ENCODE measurements at places on chromosomes 11 and 22.

GRCh38 chr22:48871176-48871840 lies 956.4 kb downstream of the BRD1 start:
- DNase-seq: no peak

DNA sequence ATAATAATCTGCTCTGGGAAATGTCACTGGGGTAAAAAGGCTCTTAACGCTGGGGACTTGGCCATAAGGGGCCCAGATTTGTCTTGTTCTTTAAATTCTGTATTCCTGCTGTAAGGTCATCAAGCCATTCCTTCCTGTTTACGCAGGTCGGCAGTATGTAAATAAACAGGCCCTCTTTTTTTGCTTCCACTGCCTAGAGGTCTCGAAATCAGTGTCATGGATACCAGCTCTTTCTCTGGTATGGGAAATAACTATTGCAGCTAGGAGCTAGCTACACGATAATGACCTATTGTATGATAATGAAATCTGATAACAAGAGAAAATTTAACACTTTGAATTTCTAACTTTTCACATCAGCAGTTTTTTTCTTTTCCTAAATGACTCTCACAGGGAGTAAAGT lies 209.2 kb upstream of the NARS2 start:
- DNase-seq: no peak

GRCh38 chr22:36902143-36902926 lies 11.1 kb upstream of the CSF2RB start:
- no peak for DNase-seq

- DNase-seq: no peak
Measured at GRCh38 chr11:134666273-134667174, 254.5 kb upstream of the B3GAT1 start.

GRCh38 chr11:115930291-115930690 lies 426.1 kb upstream of the CADM1 start:
- DNase-seq: no peak
